Body of pancreas (tissue), 4 donors: ENCODE measurements at places on chromosomes 6 and 20.

GRCh38 chr20:60729135-60729900, 522.7 kb upstream of the CDH4 start:
- no peak for DNase-seq

DNA sequence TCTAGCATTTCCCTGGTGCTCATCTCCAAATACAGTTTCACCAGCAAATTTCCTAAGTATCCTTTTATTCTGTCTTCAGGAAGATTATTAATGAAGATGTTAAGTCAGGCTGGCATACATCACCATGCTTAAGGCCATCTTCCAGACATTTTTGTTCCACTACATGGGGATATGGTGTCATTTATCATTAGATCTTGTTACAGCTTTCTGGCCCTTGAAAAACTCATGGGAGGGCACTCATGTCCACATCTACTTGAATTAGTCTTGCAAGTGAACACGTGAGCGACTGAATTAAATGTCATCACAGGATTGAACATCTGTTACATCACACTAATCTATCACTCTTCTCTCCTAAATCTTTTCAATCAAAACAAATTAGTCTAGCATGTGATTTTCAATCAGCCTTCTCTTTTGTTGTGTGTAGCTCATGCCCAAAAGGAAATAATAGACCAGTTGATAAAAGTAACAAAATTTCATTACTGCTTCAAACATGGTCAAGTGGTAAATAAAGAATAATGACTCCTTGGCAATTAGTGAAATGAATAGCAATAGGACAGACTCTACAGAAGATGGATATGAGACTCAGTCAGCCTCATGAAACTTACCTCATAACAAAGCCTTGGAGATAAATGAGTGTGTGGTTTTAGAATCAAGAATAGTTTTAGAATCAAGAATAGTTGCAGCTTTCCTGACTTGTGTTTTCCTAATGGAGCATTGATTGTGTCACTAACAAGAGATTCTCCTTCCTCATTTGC, 80.5 kb downstream of the MTFR2 start:
- no peak for DNase-seq

- no peak for DNase-seq
These were observed 71.4 kb downstream of the GJA10 start for GRCh38 chr6:89965441-89966227.

- DNase-seq, result peak; percentile 6
These were observed 237.8 kb downstream of the SYNE1 start for GRCh38 chr6:152399399-152399798.

- no peak for DNase-seq
These were observed 94.2 kb downstream of the ERMARD start for GRCh38 chr6:169845426-169846285.

DNA sequence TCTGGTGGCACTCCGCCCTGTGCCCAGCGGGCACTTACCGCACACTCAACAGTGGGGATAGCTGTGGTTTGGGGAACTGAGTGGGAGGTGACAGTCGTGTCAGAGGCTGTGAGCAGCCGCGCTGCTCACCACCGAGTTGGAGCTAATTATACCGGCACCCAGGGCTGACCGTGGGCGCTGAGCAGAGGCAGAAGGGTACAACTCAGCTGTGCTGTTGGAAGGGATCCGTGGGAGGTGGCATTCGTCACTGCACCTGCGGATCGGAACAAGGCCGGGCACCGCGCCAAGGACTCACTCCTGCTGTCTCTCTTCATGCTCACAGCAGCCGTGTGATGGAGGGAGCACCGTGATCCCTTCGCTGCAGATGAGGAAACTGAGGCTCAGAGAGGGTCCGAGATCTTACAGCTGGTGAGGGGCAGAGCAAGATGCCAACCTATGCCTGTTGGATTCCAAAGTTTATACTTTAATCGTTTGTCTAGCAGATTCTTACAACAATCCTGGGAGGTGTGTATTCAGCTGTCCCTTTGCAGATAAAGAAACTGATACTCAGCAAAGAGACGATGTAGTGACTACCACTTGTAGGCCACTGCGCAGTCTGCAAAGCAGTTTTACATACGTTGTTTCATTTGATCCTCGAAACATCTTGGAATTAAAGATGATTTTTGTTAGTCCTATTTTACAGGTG, 713 bp upstream of the ELMO2 start:
- DNase-seq, result peak; percentile 93

GRCh38 chr6:14818422-14818884, 427.4 kb upstream of the JARID2 start:
- peak; percentile 21 for DNase-seq

- no peak for DNase-seq
These were observed 67.2 kb upstream of the NNAT start for GRCh38 chr20:37453836-37454235.

DNA sequence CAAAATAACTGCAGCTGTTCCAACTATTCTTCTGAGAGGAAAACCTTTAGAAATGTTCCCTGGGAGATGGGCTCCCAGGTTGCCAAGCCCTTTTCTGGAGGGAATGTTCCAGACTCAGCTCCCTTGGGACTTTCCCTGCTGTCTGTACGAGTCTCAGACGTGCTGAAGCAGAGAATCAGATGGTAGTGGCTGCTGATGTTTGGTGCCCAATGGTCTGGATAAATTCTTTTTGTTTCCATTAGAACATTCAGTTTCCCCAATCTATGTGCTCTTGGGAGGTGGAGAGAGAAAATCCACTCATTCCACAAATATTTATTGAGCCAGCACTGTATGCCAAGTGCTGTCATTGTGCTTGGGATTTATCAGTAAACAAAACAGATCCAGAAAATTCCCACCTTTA, 40.0 kb downstream of the SNHG17 start:
- DNase-seq, result no peak

GRCh38 chr20:51269671-51270070, 246.8 kb upstream of the KCNG1 start:
- no peak for DNase-seq

GRCh38 chr20:37425103-37425625, 79.2 kb downstream of the SRC start:
- no peak for DNase-seq

- DNase-seq, result no peak
These were observed 101.5 kb downstream of the UNC5CL start for GRCh38 chr6:40937491-40937890.
